ENCODE measurements at places on chromosomes 12 and 14.

- no peak for DNase-seq
Measured at GRCh38 chr12:130186651-130187268, 24.5 kb downstream of the FZD10 start.

- DNase-seq = no peak
Measured at GRCh38 chr14:22263961-22264360, 325.1 kb downstream of the DAD1 start.

DNA sequence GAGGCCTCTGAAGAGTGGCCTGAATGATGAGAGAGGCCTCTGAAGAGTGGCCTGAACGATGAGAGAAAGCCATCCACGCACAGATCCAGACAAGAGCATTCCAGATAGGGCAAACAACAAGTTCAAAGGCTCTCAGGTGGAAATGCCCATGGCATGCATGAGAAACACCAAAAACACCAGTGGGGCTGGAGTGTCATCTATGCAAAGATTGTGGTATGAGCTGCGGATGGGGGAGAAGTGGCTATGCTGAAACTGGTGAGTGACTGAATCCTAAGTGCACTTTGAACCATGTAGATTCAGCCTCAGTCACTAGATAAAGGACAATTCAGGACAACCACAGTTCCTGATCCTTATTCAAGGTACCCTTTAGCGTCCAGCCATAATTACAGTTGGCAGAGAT, 79.4 kb upstream of the GZMB start:
- no peak for DNase-seq

- DNase-seq = no peak
Measured at GRCh38 chr14:68941820-68942219, 37.3 kb downstream of the ACTN1 start.

DNA sequence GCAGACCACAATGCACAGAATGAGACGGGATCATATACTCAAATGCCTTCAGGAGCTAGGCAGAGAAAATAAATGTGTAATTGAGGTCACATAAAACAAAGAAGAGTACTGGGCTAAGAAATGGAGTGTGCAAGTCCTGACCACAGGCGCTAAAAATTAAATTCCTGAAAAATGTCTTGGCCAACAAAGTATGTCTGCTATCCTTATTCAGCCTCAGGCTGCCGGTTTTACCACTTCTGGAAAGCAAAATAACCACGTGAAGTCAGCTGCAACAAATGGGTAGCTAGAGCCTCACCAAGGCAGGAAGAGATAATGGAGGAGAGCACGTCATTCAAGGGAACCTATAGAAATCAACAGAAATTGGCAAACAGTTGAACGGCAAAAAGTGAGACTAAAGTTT, 3.1 kb downstream of the PYGL start:
- no peak for DNase-seq

GRCh38 chr14:24761141-24761540, 127.2 kb upstream of the GZMB start:
- DNase-seq = no peak

- no peak for DNase-seq
Measured at GRCh38 chr12:66428261-66428660, 126.0 kb downstream of the HELB start.

GRCh38 chr12:19394385-19394784, 44.9 kb upstream of the AEBP2 start:
- DNase-seq = no peak

DNA sequence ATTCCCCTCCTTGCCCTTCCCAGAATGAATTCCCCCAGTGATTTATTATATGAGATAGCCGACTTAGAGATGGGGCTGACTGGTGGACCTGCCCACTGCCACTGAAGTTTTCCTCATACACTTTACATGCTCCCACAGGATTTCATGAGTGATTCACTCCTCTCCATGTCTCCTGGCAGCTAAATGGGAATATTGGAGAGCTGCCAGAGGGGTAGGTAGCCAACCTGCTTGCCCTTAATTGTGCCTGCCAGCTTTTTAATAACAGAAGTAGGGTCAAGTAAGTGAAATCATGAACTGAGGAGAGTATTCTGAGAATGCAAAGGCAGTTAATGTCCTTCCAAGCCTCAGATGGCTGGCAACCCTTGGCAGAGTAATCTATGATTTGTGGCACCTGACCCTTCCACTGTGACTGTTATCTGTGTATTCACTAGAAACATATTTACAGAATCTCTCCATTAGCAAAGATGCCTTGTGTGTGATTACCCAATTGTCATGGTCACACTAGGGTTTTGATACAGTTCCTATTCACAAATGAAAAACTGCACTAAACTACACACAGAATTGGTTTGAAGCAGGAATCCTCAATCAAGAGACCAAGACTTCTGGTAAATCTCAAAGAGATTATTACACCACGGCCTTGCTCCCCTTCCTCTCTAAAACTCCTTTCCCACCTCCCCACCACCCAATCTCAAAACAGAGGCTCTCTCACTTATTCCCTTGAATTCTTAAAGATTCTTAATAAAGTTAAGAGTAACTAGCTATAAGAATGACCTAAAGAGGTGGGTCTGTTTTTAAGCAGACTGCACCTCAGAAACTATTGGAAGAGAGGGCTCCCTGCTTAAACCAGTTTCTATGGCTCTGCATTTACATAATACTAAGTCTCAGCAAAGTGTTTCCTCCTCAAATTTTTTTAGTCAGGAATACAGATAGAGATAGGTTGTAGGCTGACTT, 17.2 kb downstream of the NKX2-1 start:
- DNase-seq = no peak

DNA sequence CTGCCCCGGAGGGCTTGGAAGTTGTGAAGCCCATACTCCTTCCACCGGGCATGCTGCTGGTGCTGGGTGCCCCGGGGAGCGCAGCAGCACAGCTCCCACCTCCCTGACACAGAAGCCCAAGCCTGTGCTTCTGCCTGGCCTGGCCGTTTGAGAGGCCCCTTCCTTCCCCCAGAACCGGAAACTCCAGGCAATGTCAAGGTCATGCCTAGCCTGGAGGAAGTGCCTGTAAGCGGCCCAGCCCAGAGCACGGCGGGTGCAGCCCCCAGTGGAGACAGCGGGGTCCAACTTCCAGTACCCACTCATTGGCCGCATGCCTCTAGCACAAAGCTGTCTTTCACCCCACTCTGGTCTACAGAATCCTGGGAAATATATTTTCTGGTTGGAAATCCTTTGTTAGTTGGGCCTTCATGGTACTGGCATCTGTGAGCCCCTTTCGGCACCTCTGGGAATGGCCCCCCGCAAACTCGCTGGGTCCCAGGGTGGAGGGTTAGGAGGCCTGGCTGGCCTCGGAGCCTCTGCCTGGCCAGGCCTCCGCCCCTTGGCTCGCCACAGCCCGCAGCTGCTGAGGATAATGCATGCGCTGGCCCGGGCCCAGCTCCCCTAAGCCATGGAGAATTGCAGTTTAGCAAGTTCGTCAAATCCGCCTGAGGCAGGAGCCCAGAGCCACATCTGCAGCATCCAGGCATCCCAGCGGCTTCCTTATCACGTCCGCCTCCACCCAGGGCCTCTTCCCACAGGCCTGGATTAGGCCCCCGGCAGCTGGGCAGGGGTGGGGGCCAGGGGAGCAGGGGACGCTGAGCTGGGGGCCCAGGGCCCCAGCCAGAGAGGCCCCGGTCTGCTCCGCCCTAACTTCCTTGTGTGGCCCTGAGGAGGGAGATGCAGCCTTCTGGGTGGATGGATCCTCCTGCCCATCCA, 48.9 kb upstream of the DLK1 start:
- no peak for DNase-seq

DNA sequence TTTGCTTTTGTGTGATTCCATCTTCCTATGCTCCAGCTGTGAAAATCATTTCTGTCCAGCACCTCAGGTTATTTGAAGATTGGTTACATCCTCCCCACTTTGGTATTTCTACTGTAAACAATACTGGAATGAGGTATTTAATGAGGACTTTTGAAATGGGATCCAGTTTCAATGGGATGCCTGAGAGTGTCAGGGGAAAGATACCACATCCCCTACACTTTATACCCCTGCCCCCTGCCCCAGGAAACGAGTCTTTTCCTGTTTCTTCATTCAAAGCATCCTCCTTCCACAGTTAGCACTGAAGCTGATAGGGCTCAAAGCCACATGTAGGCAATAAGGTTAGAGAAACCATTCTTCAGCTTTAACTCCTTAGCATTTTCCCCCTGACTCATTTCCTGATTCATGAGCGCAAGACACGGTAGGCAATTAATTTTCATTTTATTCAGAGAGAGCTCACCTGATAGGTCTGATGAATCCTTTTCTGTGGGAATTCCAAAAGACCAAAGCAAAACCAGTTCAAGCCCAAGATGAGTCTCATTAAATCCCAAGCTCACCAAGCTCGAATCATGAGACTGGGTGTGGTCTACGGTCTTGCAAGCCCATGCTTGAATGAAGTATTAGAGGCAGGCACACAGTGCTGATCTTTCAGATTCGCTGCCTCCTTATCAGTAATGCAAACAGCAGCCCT, 143.6 kb upstream of the CRY1 start:
- DNase-seq = no peak

DNA sequence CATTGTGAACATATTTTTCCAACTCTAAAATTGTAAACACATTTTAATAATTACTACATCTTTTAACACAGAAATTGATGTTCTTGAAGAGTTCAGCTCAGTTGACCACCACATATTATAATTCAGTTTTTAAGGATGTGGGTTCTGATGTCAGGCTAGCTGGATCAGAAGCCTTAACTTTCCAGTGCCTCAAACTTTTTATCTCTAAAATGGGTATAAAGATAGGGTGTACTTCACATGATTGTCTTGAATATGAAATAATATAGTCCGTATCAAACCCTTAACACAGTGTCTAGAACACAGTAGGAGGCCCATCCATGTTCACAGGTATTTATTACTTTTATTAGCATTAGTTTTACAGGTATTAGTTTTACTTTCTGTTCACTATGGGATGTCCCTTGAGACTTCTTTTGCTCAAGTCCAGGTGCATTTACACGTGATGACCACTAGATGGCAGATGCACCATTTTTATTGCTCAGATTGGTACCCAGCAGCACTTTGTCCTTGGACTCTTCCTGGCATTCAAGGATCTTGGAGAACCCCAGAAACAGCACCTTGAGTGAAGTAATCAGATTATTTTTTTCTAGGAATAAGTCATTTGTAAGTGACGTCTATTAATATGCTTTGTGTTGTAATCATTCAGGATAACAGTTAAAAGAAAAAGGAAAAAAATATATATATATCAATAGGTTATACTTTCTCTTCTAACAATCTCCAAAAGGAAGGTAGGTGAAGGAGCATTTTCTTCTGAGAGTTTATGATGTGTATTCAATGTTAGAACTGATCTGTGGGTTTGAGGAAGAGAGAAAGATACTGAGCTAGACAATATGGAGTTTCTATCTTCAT, 580.2 kb downstream of the ETNK1 start:
- no peak for DNase-seq

DNA sequence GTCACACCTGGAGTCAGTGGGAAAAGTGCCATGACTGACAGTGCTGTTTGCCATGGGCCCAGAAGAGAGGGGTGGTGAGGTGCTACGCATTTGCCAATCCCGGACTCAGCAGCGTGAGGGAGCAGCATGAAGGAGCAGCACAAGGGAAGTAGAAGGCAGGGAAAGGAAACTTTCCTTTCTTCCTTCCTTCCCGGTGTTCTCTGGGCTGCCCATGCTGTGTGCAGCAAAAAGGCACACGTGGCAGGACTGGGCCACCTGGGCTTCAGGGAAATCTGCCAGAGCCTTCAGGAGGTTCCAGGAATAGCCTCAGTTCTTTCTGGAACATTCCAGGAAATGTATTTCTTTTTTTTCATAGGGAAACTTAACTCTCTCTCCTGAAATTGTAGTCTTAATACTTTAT, 23.0 kb downstream of the TRIM9 start:
- no peak for DNase-seq

GRCh38 chr14:96221109-96221650, 16.5 kb downstream of the BDKRB2 start:
- no peak for DNase-seq

DNA sequence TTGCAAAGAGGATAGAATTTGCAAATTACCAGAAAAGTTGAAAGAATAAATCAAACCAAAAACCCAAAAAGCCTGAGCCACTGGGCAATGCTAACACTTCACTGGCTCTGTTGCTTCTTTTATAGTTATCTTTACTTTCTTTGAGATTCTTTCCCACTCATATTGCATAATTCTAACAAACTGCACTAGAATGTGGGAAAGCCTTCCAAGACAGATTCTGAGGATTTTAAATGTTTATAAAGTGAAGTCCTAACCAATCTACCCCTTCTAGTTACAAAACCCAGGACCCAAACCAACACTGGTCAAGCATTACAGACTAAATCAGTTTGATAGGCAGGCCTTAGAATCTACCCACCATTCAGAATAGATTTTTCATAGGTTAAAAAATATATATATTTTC, 150.9 kb downstream of the MED13L start:
- DNase-seq = no peak

DNA sequence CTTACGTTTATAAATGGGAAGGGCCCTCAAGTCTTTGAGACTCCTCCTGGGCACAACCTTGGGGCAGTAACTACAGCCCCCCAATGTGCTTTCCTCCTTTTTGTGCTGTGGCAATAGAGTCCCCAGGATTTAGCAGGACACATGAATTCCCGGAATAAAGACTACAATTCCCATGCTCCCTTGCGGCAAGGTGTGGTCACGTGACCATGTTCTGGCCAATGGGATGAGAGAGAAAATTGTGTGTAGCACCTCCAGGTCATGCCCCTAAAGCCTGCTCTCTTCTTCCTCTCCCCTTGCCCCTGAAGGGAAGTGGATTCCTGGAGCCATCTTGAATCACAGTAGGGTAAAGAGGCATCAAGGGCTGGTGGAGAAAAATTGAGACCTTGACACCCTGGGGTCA, 295.1 kb upstream of the SFSWAP start:
- no peak for DNase-seq

- DNase-seq = no peak
Measured at GRCh38 chr12:128973883-128974681, 120.8 kb downstream of the GLT1D1 start.

- no peak for DNase-seq
Measured at GRCh38 chr12:102611995-102612394, 131.6 kb upstream of the IGF1 start.

GRCh38 chr12:63319936-63320633, 169.1 kb upstream of the AVPR1A start:
- no peak for DNase-seq

DNA sequence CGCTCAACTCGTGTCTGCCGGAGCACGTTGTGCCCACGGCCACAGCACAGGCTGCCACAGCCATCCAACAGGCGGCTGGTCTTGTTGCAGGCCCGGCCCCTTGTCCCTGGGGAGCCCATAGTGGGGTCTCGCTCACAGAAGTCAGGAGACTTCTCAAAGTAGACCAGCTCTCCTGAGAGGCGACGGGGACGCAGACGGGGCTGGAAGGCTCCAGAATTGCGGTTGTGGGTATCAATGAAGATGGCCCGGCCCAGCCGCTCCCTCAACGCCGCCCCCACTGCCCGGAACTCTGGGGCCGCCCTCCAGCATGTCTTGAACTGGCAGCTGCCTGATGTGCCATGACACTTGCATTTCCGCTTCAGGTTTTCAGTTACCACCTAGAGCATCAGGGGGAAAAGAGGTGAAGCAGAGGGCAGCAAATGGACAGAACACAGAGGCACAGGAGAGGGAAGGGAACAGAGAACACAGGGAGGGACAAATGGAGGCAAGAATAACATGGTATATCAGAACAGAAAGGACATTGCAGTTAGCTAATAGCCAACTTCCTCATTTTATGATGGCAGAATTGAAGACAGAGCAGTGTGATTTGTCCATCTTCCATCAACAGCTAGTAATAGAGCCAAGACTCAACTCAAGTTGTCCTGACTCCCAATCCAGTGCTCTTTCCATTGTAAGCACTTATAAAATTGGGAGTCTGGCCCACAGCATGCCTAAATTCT, 5.2 kb downstream of the WNT10B start:
- no peak for DNase-seq

Measured in activated CD8-positive, alpha-beta memory T cell treated with anti-CD3 and anti-CD28 coated beads, Interleukin-2, amount 10 ng/mL, durations not matched to agents 7 days and 5 days (primary cell).